ENCODE measurements at places on chromosomes 2 and 18. TPM values are rescaled to one million over a fixed set of nuclear protein-coding genes. Genes with fewer than 3 reads are reported as not detected.
A peak's percentile ranks its signal among the peaks of the same experiment; 100 is the strongest.

DNA sequence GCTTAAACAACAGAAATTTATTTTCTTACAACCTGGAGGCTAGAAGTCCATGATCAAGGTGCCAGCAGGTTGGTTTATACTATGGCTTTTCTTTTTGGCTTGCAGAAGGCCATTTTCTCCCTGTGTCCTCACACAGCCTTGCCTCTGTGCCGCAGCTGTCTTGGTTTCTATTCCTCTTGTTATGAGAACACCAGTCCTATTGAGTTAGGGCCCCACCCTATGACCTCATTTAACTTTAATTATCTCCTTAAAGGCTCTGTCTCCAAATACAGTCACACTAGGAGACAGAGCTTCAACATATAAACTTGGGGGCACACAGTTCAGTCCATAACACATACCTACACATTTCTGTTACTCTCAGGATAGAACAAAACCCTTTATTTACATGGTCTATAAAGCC, 17.3 kb upstream of the RHOB start:
- H3K4me3 ChIP-seq: no peak overlapping the region
- DNase-seq: no peak
- H3K4me1 ChIP-seq: peaks cover 37% of the 10 kb centered on the region
- H3K36me3 ChIP-seq: no peaks in the 10 kb centered on the region
- no peaks in the 10 kb centered on the region for H3K27me3 ChIP-seq
- no peak overlapping the region for H3K27ac ChIP-seq

DNA sequence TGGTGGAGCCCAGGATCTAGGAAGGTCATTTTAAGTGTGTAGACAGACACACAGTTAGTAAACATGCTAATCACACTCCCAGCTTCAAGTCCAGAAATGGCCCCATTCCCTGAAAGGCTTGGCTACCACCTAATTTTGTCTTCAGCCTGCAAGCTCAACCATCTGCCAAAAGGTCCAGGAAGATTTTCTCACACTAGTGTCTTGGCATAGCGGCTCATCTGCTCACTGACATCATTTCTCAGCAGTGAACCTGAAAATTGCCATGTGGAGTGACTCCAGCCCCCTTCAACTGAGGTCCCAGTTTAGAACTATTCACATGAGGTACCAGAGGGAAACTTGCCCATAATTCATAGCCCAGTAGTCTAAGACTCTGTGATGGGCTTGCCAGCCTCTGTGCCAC, 748.9 kb downstream of the LRP1B start:
- H3K4me3 ChIP-seq: no peak overlapping the region
- DNase-seq: no peak
- H3K36me3 ChIP-seq: no peaks in the 10 kb centered on the region
- H3K27me3 ChIP-seq: no peaks in the 10 kb centered on the region

- no peak overlapping the region for H3K27ac ChIP-seq
- H3K36me3 ChIP-seq: no peaks in the 10 kb centered on the region
- no peaks in the 10 kb centered on the region for H3K27me3 ChIP-seq
- no peak for DNase-seq
- H3K4me1 ChIP-seq: no peaks in the 10 kb centered on the region
Observed at GRCh38 chr2:146890491-146890890, 954.3 kb upstream of the ACVR2A start.

EPB41L3 gene
- polyA plus RNA-seq: 0.27 TPM

POMC gene
- polyA plus RNA-seq: 11.0 TPM

SERPINB10 gene
- polyA plus RNA-seq: 13.0 TPM

- peaks cover 8% of the 10 kb centered on the region for H3K27me3 ChIP-seq
- no peak for DNase-seq
- H3K4me3 ChIP-seq: no peak within 1 kb of the TSS
- no peak within 1 kb of the TSS for H3K27ac ChIP-seq
- H3K4me1 ChIP-seq: no peaks in the 10 kb centered on the region
Observed at GRCh38 chr18:74457043-74457724, at the start of gene DIPK1C. Gene DIPK1C, minus strand, starts transcription at chr18:74457308. Its CDS starts 49 bp downstream, at chr18:74457259.

DNA sequence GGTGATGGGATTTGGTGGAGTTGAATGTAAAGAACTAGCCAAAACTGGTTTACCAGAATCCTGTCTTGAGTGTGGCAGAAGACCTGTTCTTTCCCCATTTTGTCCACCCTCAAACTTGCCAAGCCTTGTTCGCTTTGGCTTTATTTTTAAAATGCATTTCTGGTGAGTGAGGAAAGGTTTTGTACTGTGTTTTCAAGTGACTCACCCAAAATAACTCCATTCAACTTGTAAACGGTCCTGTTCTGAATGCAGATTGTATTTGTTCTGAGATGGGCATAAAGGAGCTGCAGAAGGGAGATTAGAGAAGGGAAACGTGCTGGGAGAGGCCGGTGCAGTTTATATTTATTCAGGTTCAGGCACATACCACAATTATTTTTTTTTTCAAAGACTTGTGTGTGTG, 5.3 kb upstream of the ITPRID2 start:
- H3K27me3 ChIP-seq: peaks cover 2% of the 10 kb centered on the region
- no peaks in the 10 kb centered on the region for H3K4me1 ChIP-seq
- no peak overlapping the region for H3K4me3 ChIP-seq

AGAP1 gene
- 0.06 TPM for polyA plus RNA-seq

LCT gene
- 0.06 TPM for polyA plus RNA-seq

DNA sequence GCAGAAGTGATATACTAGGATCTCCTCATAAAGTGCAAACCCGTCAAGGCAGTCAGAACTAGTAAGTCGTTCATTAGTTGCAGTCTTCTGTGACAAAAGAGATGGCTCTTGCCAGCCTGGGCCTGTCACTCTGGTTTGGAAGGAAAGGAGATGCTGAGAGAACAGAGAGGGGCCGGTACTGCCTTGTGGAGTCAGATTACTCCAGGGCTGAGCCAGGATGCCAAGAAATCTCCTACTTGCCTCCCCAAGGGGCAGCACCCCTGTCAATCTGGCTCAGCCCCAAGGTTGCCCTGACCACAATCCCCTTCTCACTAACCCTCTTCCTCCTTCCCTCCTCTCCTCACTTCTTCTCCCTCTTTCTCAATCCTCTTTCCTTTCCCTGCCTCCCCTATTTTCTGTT, 62.9 kb upstream of the ASPRV1 start:
- no peaks in the 10 kb centered on the region for H3K27me3 ChIP-seq
- H3K27ac ChIP-seq: no peak overlapping the region

DNA sequence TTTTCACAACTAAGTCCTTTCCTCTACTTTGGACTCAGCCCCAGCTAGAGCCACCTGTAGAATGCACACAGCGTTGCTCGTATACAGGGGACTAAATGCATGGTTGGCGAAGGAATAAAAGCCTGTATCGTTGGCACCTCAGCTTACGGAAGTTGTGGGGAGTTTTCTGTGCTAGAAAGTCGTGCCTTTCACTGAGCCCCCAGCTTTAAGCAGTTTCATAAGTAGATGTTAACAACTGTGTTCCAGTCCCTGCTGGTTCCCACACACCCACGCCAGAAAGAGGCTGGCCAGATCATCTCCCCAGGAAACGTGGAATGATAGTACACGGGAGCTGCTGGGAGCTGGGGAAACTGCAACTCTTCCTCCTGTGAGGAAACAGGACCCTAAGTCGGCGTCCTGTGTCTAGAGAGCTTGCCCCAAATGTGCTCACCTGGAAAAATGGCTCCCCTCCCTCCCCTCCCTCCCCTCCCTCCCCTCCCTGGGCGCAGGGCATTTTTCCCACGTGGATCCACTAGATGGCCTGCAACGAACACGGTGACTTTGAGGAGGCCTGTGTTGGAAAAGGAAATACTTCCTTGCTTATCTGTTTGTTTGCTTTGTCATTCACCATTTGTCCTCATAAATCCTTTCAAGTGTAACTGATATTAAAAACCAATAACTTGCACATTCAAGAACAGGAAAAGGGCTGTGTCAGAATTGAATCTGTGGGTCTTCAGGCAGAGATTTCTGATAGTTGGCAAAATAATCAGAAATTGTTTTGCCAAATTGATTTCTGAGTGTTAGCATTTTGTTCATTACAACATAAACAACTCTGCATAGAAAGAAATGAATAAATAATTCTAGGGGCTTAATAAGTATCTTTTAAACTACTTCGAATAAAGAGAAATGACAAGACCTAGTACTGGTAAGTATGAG, 43.9 kb upstream of the RFX8 start:
- no peaks in the 10 kb centered on the region for H3K36me3 ChIP-seq
- no peaks in the 10 kb centered on the region for H3K4me1 ChIP-seq
- no peak overlapping the region for H3K4me3 ChIP-seq
- H3K27me3 ChIP-seq: no peaks in the 10 kb centered on the region

- DNase-seq: no peak
- peaks cover 19% of the 10 kb centered on the region for H3K4me1 ChIP-seq
- no peak overlapping the region for H3K27ac ChIP-seq
- no peaks in the 10 kb centered on the region for H3K27me3 ChIP-seq
Observed at GRCh38 chr18:79438898-79439627, 43.3 kb downstream of the NFATC1 start.

GRCh38 chr18:7609617-7610016, 42.5 kb downstream of the PTPRM start:
- H3K4me1 ChIP-seq: no peaks in the 10 kb centered on the region
- no peaks in the 10 kb centered on the region for H3K36me3 ChIP-seq
- H3K27ac ChIP-seq: no peak overlapping the region
- H3K27me3 ChIP-seq: no peaks in the 10 kb centered on the region
- no peak for DNase-seq

- no peaks in the 10 kb centered on the region for H3K36me3 ChIP-seq
- no peak for DNase-seq
- no peak overlapping the region for H3K27ac ChIP-seq
- H3K27me3 ChIP-seq: no peaks in the 10 kb centered on the region
- H3K4me3 ChIP-seq: no peak overlapping the region
- H3K4me1 ChIP-seq: peaks cover 5% of the 10 kb centered on the region
Observed at GRCh38 chr2:157903626-157904025, 27.5 kb upstream of the ACVR1 start.

ALPI gene
- not detected for polyA plus RNA-seq

UGT1A5 gene
- not detected for polyA plus RNA-seq

IL36RN gene
- not detected for polyA plus RNA-seq

DNA sequence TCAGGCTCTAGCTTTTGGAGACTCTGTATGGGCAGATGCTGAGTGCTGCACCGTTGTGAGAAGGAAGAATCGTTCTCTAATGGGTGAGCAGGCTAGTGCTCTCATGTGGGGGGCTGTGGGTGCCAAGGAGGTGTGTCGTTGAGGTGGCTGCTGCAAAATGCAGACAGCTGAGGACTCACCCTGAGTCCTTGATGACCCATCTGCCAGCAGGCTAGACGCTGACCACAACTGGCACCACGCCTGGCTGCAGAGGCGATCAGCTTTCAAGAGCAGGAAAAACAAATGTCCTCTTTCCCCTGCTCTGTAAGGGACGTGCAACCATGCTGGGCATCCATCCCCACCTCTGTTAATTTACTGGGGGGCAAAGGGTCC, 48.2 kb downstream of the HAUS1 start:
- no peak overlapping the region for H3K27ac ChIP-seq
- H3K4me1 ChIP-seq: peaks cover 8% of the 10 kb centered on the region
- no peaks in the 10 kb centered on the region for H3K36me3 ChIP-seq
- H3K4me3 ChIP-seq: no peak overlapping the region

CXCR1 gene
- not detected for polyA plus RNA-seq

DNA sequence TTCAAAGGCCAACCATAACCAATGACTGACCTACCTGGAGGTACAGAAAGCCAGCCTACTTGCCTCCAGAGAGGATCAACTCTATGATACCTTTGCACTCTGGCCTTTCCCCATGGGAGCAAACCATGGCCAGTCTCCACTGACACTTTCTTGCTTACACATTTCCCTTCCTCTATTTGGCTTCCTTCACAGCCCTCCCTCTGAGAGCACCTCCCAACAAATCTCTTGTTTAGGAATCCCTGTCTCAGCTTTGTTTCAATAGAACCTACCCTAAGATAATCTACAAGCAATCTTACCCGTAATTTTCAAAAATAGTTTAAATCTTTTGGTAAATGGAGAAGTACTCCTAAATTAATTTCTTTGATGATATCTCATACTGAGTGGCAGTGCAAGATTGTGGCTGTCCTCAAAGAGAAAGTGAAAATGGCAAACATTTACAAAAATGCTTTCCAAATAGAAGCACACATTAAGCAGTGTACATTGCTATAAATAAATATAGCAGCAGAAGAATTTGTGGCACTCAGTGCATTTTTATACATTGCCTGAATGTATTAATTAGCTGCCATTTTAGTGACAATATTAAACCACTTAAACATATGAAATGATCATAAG, 140.6 kb downstream of the CCDC148 start:
- no peak for DNase-seq
- H3K27me3 ChIP-seq: no peaks in the 10 kb centered on the region
- no peaks in the 10 kb centered on the region for H3K4me1 ChIP-seq
- no peak overlapping the region for H3K27ac ChIP-seq
- no peak overlapping the region for H3K4me3 ChIP-seq

ZDBF2 gene
- 2.7 TPM for polyA plus RNA-seq

- no peak overlapping the region for H3K27ac ChIP-seq
- no peak overlapping the region for H3K4me3 ChIP-seq
- peaks cover 2% of the 10 kb centered on the region for H3K27me3 ChIP-seq
- no peaks in the 10 kb centered on the region for H3K36me3 ChIP-seq
- DNase-seq: no peak
- no peaks in the 10 kb centered on the region for H3K4me1 ChIP-seq
Observed at GRCh38 chr18:45621061-45621511, 5.8 kb downstream of the SLC14A2 start.

HMSD gene
- 52.9 TPM for polyA plus RNA-seq

DNA sequence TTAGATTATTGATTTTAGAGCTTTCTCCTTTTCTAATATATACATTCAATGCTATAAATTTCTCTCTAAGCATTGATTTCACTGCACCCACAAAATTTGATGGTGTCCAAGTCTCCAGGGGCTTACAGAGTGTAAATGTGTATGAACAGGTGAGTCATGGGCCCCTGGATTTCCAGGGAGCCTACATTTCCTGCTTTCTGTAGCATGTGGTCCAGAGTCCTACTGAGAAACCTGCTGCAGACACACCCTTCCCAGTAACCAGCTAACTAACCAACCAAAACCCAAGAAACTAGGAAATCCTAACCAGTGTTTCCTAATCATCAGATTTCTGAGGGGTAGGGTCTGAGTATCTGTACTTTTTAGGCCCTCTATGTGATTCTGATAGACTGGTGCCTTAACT, 39.5 kb upstream of the TANC1 start:
- no peak overlapping the region for H3K27ac ChIP-seq
- no peaks in the 10 kb centered on the region for H3K4me1 ChIP-seq
- H3K4me3 ChIP-seq: no peak overlapping the region
- no peak for DNase-seq

DNA sequence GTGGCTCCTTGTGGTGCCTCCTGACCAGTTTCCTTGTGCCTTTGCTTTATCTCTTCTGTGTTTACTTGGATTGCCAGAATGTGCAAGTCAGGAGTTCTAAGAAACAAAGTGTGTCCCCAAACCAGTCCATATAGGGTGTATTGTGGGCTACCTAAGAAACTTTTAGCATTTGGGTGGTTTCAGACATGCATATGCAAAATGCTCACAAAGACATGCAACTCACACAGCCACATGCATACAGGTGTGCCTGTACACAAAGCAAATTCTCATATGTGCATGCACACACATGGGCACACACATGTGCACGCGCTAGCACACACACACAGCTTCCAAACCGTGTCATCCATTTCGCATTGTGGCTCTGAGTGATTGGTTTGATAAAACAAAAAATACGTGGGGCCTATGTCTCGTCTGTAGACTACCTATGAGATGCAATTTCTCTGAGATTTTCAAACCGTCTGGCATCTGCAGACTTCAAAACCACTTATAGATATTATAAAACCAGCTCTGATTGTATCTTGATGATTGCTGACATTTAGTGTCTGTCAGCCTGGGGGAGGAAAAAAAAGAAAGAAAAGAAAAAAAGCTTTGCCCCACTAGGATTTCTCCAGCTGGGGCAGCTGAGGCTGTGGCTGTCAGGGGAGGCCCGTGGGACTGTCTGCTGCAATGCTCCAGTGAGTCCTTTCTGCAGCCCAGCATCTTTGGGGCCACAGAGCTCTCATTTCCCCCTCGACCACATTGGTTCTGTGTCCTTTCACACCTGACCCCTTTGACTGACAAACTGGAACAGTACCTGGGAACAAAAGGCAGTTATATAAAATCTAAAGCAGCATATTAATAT, 556.1 kb downstream of the CMPK2 start:
- no peaks in the 10 kb centered on the region for H3K27me3 ChIP-seq
- DNase-seq: peak; percentile 67
- H3K27ac ChIP-seq: peak overlapping the region; percentile 79
- H3K4me3 ChIP-seq: peak overlapping the region; percentile 2

UBXN2A gene
- 19.2 TPM for polyA plus RNA-seq
